ENCODE measurements at places on chromosomes 7 and 10.

DNA sequence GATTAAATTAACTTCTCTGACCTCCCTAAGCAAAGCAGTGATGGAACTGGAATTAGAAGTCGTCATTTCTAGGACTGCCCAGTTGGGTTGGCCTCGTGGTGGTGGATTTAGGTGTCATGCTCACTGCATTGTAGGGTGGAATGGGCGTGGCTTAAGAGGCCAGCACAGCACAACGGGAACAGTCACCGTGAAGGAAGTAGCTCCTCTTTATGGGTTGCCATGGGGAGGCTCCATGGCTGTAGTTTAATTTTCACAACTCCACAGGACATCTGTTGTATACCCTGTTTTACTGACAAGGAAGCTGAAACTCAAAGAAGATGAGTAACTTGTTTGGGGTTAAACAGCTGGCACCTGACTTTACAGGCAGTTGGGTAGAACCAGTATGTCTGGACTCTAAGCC lies 208.3 kb downstream of the CELF2 start:
- DNase-seq = no peak

DNA sequence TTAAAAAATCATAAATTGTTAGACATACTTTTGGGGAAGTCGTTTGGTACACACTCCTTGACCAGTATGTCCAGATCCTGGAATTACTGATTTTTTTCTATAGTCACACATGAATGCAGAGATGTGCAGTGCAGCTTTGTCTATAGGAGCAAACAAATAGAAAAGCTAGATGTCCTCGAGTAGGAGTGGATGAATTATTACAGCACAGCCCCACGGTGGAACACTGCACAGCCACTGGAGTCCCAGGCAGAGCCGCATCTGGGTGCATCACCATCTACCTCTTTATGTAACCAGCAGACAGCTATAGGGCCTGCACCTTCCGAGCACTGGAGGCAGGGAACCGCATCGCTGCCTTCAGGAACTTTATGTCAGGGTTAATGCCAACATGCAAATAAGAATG lies 17.0 kb upstream of the RET start:
- no peak for DNase-seq

DNA sequence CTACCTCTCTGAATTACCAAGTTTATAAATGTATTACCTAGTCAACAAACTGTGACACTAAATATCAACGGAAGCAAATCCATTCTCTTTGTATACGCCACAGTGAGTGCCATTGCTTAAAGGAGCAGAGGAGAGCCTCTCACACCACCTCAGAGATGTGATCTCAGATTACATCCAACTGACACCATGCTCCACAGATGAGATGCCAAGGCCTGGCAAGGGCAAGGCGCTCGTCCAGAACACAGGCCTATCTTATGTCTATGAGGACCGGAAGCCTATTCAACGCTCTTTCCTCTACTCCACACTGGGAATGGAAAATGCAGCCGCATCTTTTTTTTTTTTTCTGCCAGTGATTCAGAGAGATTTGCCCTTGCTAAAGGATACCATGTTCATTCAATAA lies 11.4 kb downstream of the PDIA4 start:
- DNase-seq = no peak

DNA sequence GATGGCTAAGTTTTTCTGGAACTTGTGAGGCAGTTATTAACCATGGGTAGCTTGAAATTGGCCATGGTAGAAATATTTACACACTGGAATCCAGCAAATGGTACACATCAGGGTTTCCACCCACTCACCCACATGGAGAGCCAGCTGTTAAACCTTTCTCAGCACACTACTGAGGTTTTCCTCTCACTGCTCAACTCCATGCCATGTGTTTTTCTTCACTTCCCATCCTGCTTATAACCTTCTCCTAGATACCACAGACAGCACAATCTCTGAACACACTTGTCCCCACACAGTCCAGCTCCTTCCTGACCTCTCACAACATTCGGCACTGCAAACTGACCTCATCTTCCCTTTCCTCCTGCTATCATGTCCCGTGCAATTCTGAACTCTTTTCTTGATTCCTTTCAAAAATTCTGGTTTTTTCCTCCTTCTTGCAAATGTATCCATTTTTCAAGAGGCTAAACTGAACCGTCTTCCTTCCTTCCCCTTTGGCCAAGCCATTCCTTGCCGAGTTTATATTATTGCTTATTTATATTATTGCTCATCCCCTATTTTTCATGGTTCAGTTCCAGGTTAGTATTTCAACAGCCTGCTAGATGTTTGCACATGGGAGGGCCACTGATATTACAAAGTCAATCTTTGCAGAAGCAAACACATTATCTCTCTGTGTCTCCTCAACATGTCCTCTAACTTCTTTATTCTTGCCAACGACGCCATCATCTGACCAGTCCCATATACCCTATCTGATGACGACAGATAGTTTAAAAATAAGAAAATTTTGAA lies 606.4 kb downstream of the SORCS1 start:
- DNase-seq = no peak

- DNase-seq = no peak
Measured at GRCh38 chr7:20013536-20013935, 203.6 kb downstream of the MACC1 start.

Data from right kidney (tissue), 9 donors.